ENCODE measurements at places on chromosomes 5 and 9.

DNA sequence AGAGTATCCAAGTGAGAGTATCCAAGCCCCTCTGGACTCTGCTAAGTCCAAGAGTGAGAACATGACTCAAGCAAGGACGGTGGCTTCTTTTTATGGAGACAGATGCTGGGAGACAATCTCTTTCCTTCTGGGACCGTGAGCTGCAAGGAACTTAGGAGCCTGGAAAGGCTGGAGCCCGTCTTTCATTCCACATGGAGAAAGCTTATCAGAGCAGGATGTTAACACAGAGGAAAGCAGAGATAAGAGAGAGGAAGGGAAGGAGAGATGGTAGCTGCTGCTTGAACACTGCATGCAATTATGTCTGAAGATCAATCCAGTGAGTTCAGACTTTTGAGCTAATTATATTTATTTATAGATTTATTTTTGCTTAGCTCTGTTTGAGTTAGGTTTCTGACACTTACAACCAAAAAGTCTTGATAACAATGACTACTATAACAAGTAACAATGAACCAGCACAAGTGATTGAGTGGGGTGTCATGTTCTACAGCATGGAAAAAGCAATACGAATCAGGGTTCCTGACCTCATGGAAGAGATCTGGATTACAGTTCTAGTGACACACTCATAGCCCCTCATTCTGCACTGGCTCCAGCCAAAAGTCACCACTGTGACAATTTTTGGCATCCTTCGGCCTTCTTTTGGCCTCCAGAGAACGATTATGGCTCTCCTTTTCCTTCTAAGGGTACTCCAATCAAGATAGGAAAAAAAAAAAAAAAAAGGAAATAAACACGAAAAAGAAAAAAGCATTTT, 71.5 kb downstream of the PRLR start:
- DNase-seq = no peak

GRCh38 chr9:114591849-114592248, 4.3 kb downstream of the ATP6V1G1 start:
- no peak for DNase-seq

- DNase-seq = no peak
Observed at GRCh38 chr9:105051897-105052296, 123.9 kb upstream of the ABCA1 start.

- peak; percentile 5 for DNase-seq
Observed at GRCh38 chr5:59367791-59368394, 525.6 kb downstream of the PDE4D start.

DNA sequence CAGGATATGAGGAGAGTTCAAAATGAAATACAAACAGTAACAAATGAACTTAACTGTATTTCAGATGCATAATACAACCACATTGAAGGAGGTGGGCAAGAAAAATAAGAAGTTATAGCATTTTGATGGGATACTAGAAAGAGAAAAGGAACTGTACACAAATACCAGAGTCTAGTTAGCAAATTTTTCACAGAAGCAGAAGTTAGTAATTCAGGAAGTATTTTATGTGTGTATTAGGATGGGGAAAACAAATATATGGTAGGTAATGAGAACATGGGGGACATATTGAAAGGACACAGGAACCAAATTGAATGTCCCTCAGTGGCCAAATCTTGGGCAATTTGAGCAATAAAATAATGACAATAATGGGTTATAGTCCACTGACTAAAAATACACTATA, 18.4 kb downstream of the GM2A start:
- no peak for DNase-seq

GRCh38 chr5:73911761-73912393, 285.9 kb downstream of the ARHGEF28 start:
- DNase-seq = no peak

DNA sequence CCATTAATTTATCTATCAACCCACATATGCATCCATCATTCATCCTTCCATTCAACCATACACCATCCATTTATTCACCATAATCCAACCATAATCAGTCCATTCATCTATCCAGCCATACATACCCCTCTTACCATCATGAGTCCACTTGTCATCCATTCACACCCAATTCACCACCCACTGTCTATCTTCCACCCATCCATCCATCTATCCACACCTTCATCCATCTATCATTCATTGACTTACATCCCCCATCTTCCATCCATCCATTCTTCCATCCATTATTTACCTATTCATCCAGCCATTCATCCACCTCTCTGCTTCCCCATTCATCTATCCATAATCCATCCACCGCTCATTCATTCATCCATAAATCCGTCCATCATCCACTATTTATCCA, 17.8 kb downstream of the PAEP start:
- DNase-seq = no peak

DNA sequence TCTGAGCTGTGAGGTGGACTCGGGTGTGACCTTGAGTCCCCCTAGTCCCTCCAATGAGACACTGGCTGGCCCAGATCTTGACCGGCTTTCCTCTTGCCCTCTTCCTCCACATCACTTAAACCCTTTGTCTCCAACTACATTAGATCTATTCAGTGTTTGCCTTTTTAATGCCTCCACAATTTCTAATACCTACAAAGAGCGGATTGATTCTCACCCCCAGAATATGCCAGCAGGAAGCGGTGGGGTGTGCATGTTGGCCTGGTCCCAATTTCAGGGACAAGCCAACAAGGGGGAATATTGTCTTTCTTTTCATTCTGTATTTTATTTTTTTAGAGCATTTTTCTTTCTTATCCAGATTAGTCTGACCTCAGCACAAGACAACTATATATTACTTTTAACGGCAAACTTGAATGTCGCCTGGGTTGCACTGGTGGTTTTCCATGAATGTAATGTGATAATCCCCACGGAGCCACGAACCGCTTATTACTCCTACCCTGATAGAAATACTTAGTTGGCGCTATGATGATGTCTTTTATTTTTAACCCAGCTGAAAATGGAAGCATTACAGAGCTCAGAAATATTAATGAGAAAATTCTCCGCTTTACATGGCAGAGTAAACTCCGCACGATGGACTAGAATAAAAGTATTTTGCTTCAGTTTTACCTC, 68.5 kb upstream of the MYO10 start:
- no peak for DNase-seq

GRCh38 chr5:61232490-61233050, 70.3 kb upstream of the SMIM15 start:
- no peak for DNase-seq

- no peak for DNase-seq
Observed at GRCh38 chr5:120516805-120517204, 52.7 kb downstream of the PRR16 start.

- DNase-seq = no peak
Observed at GRCh38 chr5:163846512-163846911, 341.1 kb downstream of the MAT2B start.

DNA sequence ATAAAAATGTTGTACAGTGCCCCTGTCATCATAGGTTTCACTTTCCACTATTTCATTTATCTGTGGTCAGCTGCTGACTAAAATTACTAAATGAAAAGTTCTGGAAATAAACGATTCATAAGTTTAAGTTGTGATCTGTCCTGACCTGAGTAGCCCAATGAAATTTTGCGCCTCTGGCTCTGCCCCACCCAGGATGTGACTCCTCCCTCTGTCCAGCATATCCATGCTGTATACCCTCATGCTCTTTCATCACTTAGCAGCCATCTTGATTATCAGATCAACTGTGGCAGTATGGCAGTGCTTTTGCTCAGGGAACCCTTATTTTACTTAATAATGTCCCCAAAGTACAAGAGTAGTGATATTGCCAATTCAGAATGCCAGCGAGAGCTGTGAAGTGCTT, 97.3 kb downstream of the STARD4 start:
- DNase-seq = no peak

DNA sequence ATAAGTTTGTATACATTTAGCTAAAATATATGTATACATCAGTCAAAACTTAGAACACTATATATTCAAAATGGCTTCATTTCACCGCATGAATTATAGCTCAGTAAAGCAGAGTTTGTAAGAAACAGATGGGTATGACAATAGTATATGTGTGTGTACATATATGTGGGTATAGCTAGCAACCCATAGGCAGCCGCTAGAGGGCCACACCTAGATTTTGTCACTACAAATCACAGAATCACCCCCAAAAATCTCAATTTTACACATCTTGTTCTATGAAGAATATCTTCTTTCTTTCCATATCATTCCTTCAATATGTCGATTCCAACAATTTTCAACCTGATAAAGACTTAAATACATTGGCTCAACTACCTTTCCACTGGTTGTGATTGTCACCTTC, 357.8 kb upstream of the CCNG1 start:
- DNase-seq = no peak

- DNase-seq = no peak
Observed at GRCh38 chr9:38195737-38196161, 126.7 kb upstream of the SHB start.

- no peak for DNase-seq
Observed at GRCh38 chr9:94997727-94998126, 271.2 kb downstream of the AOPEP start.

DNA sequence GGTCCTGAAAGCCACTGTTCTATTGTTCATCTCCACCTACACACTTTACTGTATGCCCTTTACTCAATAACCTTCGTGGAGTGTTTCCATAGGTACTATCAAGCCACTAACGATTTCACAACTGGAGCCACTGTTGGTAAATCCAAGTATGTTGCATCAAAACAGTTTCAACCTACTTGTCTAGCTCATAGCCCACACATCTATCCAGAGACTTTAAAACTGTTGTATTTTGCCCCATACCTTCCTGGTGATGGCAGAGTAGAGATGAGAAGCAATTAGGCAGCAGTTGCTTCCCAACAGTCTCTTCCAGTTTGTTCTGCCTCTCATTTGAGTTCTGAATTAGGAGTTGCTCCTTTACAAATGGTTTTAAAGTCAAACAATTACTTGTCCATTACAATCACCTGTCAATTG, 607 bp downstream of the FAXDC2 start:
- no peak for DNase-seq

- no peak for DNase-seq
Observed at GRCh38 chr5:173050791-173051190, 5.4 kb upstream of the CREBRF start.

DNA sequence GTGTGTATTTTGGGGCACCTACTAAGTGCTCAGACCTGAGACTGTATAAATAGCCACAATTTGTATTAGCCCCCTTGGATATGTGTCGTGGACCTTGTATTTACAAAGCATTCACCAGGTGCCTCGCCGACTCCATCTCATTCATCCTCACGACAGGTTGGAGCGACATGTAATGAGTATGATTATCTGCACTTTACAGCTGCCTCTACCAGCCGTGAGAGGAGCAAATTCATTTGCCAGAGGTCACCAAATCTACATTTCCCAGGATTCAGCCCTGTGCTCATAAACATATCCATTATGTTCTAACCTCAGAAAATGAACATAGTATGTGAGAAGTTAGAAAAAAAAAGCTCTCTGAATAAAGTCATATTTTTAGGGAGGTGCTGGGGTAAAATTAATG, 167.4 kb downstream of the ZDHHC21 start:
- DNase-seq = no peak

DNA sequence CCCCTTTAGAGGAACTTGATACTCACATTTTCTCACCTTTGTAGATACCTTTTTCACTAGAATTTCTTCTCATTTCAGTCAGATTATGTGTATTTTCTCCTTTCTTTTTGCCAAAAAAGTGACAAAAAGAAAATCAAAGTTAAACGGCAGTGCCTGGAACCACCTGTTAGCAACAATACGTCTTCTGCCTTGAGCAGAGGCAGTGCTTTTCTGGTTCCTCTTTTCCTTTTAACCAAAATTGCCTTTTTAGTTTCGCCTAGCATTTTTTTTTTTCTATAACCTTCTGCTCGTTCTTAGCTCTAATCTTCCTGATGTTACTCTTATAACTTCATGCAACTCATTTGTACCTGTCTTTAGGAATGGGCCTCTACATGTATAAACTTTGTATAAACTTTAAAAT, 26.1 kb downstream of the SMIM32 start:
- DNase-seq = no peak

- DNase-seq = no peak
Observed at GRCh38 chr9:29285818-29286217, 1712.5 kb upstream of the C9orf72 start.

GRCh38 chr9:14401911-14402310, 88.0 kb upstream of the NFIB start:
- DNase-seq = no peak

DNA sequence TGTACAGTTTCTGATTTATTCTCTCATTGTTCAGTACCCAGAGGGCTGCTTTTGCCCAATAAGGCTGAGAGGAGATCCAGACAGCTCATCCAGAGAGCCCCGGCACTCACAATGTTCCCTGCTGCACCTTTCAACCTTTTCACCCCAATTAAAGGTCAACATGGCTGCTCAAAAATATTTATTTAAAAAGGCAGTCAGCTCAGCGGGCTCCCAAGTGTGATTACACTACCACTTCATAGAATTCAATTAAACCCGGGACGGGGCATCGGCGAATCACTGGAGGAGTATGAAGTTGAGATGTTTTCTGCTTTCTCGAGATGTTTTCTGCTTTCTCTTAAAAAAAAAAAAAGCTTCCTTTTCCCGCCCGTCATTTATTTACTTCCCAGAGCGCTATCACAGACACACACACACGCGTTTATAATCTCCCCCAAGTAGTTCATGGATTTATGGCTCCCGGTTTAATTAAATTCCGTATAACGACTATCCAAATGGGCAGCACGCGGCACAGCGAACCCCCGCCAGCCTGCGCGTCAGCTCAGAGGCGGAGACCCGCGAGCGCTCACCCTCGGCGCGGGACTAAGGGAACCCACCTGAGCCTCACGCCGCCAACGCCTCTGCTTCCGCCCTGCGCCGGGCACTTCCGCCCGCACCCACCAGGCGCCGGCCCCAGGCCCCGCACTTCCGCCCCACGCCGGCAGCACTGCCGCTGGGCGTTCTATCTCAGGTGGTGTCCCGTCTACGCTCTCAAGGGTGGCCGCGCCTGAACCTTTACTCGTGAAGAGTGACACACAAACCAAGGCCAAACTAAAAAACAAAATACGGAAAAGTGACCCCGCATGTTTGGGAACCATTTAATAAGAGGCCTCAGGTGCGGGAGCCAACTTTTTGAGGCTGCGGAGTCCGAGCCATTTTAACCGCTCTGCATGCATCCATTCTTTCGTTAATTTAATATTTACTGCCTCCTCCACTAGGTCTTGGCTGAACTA, at the start of gene C5orf63:
TSS of gene C5orf63 (minus strand) at position 642 of the 986 bp plus-strand sequence. CDS start 14,507 bp downstream, outside the sequence.
- DNase-seq = peak; percentile 46

DNA sequence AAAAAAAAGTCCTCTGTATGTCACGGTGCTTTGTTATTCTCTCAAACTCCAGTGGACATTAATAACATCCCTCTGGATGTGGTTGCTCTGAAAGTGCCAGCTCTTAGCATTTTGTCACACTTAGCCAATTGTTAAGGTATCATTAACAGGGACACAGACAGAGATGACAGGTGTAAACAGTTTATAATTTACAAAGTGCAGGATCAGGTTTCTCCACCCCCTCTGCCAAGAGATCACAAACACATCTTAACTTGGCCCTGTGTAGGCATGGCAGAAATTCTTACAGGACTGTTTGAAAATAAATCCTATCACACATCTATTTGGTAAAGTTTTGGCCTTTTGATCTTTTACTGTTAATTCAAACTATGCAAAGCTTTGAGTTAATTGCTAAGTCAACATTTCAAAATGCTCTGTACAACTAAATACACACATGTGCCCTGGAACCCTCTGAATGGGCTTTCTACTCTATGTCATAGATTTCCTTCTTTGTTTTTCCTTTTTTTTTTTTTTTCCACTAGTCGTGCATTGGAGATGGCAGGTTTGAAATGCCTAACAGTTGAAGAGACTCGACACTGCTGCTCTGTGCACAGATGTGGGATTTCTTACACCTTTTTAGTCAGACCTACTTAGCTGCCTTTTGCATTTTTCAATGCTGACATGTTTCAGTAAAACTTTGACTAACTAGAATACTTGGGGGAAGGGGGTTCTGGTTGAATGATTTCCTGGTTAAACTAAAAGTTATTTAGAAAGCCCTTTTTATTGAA, 41.7 kb downstream of the SEMA6A start:
- DNase-seq = no peak

Measured in effector CD8-positive, alpha-beta T cell (primary cell).